ENCODE measurements at places on chromosomes 5 and 9. TPM values are rescaled to one million over a fixed set of nuclear protein-coding genes. Genes with fewer than 3 reads are reported as not detected.

GRCh38 chr9:7081065-7081600 is 323.4 kb downstream of the KDM4C start:
- no peak for DNase-seq

- no peak for DNase-seq
Measured at GRCh38 chr5:176481711-176482110, 33.5 kb downstream of the FAF2 start.

DNA sequence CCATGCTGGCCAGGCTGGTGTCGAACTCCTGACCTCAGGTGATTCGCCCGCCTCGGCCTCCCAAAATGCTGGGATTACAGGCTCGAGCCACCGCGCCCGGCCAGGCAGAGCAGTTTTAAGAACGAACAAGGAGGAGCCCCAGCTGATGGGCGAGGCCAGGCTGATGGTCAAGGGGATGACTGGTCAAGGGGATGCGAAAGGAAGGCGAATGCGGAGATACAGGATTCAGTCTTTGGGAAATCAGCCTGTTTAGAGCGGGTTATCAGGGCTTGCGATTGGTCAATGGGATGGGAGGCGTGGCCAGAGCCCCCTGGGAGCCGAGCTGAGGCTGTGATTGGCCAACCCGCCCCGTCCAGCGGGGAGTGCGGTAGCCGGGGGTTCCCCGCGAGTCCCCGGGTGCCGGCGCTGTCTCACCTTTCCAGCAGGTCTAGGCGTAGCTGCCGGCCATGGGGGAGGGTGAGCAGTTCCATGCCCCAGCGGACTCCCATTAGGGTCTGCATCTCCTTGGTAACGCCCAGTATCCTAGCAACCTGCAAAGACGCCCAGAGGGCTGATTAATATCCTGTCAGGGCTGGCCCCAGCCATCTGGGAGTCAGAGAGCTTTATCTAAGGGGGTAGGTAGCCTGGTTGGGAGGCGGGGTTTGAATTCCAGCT is 7.5 kb upstream of the TOR2A start:
- DNase-seq, result peak; percentile 97

DNA sequence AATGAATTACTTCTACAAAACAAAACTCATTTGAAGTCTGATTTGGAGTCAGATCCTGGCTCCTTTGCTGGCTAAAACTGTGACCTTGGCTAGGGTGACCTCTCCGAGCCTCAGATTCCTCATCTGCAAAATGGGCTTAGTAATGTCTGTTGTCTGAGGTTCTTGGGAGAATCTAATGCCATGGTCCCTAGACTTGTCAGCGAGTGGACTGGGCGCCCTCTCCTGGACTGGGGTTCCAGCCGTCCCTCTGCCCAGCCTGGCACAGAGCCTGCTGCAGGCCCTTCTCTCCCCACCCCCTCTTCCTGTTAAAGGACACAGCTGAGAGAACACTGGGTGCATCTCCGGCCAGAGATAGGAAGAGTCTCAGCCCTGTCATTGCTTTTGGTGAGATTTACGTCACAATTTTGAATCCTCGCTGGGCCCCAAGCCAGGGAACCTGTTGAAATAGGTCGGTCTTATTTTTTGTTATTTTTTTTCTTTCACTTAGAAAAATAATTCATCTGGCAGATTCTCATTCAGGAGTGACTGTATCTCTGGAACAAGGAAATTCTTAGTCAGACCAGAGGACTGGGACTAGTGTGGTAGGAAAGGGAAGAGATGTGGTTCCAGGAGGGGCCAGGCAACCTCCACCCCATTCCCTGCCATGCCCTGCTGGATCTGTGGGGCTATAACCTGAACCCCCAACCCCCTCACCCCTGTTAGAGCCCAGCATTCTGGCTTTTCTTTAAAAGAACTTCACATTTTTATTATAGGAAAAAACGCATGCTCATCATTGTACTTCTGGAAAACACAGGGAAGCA is 48.2 kb upstream of the RPL26L1 start:
- peak; percentile 36 for DNase-seq

Gene UQCRQ
- total RNA-seq, result 115 TPM

Gene ANKRD34B
- total RNA-seq, result 2.9 TPM

DNA sequence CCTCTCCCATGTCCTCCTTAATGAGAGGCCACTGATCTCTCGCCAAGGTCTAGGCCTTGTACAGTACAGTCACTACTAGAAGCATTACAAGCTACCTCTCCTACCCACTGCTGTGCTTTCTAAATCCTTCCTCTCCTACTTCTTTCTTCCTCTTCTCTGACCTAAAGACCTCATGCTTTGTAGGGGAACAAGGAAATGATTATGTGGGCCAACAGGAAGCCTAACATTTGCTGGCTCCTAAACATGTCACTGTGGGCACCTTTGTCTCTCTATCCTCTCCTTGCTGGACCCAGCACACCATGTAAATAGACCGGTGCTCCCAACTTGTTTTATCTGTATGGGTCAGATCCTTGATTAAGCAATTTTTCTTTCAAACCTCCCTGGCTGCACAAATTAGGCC is 16.7 kb downstream of the SLC28A3 start:
- DNase-seq, result no peak

- peak; percentile 54 for DNase-seq
Measured at GRCh38 chr5:51382521-51383130, 622 bp upstream of the ISL1 start.

DNA sequence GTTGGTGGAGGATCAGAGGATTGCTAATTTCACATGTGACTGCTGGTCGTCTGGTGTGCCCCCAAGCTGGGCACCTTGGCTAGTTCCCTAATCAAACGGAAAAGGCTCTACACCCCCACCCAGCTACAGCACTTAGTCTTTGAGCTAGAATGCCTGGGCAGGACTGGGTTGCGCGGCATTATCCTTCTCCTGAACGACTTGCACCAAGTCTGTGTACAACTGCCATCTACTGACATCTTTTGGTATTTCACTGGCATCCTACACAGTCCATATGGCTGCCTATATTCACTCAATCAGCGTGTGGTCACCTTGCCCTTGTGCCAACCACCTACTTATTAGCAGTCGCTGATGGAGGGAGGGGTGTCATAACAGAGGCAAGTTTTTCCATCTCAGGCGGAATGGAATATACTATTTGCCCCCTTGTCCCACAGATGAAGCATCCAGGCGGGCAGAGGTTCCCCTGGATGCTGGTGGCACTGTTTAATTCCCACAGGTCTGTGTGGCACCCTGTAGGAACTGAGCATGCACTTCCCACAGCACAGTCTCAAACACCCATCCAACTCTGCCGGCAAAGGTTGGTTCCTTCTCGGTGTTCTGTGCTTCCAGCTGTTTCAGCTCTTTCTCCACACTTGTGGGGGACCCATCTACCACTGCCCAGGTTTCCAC is 150.1 kb downstream of the OSTF1 start:
- peak; percentile 87 for DNase-seq

DNA sequence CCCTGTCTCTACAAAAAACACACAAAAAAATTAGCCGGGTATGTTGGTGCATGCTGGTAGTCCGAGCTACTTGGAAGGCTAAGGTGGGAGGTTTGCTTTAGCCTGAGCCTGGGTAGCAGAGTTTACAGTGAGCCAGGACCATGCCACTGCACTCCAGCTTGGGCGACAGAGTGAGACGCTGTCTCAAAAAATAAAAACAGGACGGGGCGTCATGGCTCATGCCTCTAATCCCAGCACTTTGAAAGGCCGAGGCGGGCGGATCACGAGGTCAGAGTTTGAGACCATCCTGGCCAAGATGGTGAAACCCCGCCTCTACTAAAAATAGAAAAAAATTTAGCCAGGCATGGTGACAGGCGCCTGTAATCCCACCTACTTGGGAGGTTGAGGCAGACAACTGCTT is 40.3 kb downstream of the UBE2D2 start:
- DNase-seq, result no peak

DNA sequence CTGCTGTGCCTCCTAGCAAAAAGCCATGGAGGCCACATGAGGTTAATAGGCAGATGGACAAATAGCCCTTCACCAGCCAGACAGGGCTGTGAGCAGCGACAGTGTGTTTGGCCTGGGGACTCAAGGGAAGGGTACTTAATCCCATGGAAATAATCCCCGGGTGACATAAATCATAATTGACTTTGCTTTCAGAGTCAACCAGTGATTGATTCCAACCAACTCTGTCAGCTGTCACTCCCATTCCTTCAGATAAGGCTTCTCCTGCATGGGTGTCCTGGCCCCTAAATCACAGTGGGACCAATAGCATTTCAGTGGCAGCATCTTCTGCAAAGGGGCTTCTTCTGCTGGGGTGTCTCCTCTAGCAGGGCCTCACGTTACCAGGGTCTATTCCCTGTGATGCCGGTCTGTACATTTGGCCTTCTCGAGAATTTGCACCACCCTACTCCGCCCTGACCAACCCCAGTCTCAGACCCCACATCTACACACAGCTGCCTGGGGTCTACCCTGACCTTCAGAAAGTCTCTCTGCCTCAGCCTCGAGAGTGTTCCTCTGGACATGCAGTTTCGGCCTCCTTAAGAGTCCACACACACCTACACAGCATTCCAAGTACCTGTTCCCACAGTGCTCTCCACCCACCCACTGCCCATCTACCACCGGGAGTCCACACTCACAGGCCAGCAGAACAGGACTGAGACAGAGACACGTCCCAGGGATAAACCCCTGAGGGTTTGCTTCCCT is 3.7 kb downstream of the CLTB start:
- DNase-seq, result no peak

Gene FOXD4L4
- total RNA-seq, result not detected

GRCh38 chr5:67807439-67807888 is 408.1 kb upstream of the PIK3R1 start:
- DNase-seq, result no peak

Gene SPATA31C1
- total RNA-seq, result 0.08 TPM

Gene CEP72
- total RNA-seq, result 23.1 TPM

Gene DIRAS2
- 0.28 TPM for total RNA-seq

DNA sequence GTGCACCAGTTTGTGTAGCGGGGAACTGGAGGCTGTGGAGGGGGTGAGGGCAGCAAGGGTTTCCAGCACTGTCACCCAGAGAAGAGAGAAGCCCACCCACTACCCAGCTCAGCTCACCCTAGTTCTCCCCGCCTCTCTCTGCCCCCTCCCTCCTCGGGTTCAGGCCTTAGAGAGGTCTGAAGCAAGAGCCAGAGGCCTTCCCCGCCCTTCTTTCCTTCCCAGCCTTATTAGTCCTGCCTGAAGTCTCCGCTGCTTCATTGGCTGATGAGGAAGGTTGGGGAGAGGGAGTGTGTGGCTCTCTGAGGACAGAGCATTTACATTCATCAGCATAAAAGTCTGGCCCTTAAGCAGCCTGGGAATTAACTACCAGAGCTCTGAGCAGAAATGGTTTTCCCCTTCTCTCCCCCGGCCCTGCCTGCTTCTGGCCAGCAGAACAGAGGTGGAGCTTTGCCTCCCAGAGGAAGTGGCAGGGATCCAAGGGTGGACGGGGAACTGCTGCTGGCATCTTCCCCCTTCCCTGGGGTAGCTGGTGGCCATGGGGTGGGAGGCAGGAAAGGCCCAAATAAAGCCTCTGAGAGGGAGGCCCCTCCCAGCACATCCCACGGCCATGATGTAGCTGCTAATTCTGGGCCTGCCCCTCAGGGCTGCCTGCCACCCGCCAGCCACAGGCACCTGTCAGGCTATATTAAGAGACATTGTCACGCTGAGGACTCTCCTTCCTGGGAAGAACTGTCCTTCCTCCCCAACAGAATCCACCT is 4.1 kb downstream of the DNAJB5 start:
- peak; percentile 59 for DNase-seq

GRCh38 chr9:98808411-98808815 is 943 bp downstream of the GALNT12 start:
- peak; percentile 53 for DNase-seq

DNA sequence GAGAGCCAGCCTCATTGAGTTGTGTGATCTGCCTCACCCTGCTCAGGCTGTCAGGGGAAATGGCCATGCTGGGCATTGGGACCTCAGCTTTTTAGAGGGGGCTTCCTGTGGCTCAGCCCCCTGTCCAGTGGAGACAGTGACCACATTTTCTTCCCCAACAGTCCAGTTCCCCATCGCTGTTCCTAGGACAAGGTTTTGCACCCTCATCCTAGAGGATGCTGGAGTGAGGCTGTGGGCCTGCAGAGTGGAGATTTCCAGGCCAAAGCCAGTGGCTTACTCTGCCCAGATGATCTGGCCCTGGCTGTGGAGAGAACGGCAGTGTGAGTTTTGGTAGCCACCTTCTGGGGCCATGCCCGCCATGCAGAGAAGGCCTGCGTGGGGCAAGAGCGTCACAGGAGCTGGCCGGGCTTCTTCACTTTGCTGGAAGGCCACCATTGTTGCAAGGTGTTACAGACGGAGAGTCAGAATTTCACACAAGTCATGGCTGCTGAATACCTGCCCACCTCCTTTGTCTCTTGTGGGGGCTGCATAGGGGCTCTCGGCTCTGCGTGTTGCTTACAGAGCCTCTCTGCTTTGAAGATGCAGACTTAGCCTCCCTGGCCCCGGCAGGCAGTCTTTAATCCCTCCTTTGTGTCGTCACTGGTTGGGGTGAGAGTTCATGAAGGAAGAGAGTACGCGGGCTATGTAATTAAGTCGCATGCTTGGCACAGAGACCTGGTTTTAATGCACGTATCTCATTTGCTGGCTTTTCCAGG is 35.2 kb upstream of the PITX1 start:
- no peak for DNase-seq

DNA sequence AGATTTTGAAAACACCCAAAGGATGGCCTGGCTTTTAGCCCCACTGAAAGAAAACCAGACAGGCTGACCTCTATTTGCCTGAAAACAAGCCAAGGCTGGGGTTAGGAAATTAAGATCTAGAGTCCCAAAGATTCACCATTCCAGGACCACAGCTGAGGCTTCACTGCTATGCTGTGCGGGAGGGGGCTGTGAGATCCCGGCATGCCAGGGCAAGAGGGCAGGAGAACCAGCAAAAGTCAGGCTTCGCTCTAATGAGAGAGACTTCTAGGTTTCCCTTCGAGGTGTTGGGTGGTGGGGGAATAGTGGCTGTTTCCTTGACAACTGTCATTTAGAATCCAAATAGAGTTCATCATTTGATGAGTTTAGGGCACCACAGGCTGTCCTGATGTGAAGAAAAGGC is 152.9 kb upstream of the NFIB start:
- DNase-seq, result no peak

Gene CREB3
- total RNA-seq, result 32.4 TPM

GRCh38 chr5:133934822-133935666 is 33.4 kb downstream of the C5orf15 start:
- DNase-seq, result no peak

GRCh38 chr5:20469792-20470191 is 481.8 kb upstream of the CDH18 start:
- DNase-seq, result no peak

Gene BTNL3
- not detected for total RNA-seq

- DNase-seq, result no peak
Measured at GRCh38 chr9:126131066-126132010, 195.3 kb upstream of the MVB12B start.

DNA sequence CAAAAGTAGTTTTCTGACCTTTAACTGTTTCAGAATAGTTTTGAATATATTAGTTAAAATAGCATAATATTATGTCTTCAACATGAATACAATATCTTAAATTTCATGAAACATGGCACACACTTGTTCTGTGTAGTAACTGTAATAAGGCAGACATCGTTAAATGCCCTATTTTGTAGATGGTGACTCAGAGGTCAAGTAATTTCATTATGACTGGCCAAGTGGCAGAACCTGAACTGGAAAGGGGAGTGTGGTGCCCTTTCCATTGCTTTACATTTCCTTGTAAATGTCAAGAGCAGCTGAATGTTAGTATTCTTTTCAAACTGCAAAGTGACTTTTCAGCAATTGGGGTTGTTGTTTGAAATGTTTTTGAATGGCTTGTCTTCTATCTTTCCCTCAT is 201.2 kb upstream of the CDKN2B start:
- no peak for DNase-seq

Gene TAF11L5
- total RNA-seq, result not detected

- DNase-seq, result no peak
Measured at GRCh38 chr5:74393943-74394342, 246.6 kb downstream of the ENC1 start.

Gene MGAT4B
- 101 TPM for total RNA-seq

Gene PHF24
- total RNA-seq, result 0.14 TPM

GRCh38 chr5:171386861-171387344 is 746 bp upstream of the NPM1 start:
- peak; percentile 65 for DNase-seq

Gene GPR150
- not detected for total RNA-seq

Measured in GM23338 (cell line).